ENCODE measurements at places on chromosomes 4 and X.

GRCh38 chr4:104429150-104429741 lies 65.4 kb downstream of the CXXC4 start:
- ATAC-seq: no peak

DNA sequence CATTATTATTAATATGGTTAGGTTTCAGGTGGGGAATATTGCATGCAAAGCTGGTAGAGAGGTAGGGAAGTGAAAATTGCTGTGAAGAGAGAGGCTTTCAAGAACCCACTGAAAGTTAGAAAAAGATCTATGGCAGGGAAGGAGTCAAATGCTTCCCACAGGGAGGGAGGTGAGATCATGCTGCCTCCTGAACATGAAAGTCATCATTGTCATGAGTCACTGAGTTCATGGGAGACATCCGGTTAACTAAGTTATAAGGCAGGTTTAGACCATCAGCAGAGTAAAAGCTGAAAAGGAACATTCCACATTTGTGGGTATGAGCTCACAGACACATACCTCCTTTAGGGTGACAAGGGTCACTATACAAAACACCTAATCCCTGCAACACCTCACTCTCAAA lies 16.2 kb downstream of the GATB start:
- ATAC-seq: no peak

DNA sequence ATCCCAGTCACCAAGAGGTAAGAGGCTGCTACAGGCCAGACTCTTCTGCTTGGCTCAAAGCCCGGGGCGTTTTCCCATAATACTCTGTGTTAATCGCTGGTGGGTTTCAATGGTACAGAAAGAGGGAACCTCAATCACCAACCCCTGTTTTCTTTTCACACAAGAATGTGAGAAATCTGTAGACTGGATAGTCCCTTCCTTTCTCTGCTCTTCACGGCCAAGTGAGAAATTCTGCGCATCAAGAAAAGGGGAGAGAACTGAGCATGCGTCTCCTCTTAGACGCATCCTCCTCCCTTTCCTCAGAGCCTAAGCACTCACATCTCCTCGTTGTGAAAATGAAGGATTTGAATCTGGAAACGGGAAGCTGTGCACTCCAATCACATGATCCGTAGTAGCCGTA lies 64.7 kb downstream of the CLNK start:
- no peak for ATAC-seq

DNA sequence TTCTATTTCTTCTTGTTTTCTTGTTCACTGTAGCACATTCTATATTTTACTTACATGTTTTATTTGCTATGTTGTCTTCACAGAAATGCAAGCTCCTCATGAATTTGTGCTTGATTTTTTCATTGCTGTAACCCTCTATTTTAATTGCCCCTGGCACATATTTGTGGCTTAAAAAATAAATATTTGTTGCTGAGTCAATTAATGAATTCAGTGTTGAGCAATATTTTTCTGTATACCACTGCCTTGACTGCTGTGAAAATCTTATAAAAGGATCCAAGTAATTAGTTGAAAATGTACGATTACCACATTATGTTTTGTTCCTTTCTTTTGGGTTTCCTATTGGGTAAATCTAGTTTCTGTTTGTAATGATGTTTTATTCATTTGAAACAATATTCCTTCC lies 68.5 kb downstream of the FAM47A start:
- ATAC-seq: no peak
